SK-N-DZ (cell line): ENCODE measurements at places on chromosomes 1 and 21.

DNA sequence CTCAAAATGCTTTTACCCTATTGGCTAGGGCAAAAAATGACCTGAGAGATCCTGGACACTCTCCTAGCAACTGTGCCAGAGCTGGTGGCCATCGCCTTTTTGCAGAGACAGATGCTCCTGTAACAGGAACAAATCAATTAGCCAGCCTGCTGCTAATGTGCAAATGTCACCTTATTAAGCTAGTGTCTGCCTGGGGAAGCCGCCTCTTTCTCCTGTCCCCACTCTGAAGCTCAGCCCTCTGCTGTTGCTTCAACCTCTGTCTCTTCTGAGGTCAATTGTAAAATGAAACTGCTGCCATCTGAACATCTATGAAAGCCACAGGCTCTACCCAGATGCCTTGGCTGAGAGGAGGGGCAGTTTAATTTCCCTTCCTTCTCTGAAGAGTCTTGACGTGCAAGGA lies 85.5 kb upstream of the CACNA1E start:
- DNase-seq = no peak

GRCh38 chr1:186678155-186678554 lies 2.1 kb downstream of the PTGS2 start:
- no peak for DNase-seq

DNA sequence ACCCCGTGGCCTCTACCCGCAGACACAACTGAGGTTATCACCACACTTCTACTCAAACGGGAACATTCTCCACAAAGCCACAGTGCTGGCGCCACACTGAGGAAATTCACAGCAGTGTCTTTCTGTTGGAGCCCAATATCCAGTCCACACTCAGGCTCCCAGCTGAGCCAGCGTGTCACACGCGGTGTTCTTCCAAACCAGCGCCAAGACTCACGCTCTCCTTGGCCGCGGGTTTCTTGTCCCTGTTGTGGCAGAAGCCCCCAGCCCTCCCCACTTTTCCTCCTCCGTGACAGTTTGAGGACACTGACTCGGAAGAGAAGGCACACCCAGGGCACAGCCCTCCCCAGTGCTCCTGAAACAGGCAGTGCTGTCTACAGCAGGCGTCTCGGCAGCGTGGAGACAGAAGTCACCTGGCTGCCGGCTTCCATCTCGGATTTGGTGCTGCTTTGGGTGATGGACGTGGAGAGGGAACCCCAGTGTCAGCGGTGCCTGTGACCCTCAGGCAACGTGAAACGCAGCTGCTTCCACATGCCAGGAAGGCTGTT lies 35.4 kb upstream of the AGPAT3 start:
- DNase-seq = no peak

DNA sequence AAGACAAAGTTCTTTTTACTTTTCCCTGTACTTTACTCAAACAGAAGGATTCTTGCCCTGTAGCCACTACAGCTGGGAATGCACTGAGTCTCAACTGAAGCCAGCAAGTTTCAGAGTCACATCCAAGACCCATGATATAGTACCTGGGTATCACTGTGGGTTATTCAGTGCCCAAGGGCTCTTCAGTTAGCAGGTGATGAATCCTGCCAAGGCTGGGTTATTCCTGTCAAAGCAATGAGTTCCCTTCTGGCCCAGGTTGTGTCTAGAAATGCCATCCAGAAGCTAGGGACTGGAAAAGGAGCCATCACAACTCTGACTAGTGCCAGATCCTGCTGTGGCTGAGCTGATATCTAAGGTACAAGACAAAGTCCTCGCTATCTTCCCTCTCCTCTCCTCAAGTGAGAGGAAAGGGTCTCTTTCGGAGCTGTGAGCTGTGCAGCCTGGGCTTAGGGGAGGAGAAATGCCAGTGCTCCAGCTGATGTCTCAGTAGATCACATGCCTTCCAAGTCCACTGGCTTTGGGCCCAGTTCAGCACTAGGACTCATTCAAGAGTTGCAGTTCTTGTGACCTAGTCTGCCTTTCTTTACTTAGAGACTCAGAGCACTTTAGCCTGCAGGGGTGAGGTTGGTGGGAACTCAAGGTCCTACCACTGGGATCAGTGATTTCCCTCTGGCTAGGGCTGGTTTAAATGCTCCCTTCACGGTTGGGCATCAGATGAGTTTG lies 369.4 kb downstream of the TBX15 start:
- no peak for DNase-seq

DNA sequence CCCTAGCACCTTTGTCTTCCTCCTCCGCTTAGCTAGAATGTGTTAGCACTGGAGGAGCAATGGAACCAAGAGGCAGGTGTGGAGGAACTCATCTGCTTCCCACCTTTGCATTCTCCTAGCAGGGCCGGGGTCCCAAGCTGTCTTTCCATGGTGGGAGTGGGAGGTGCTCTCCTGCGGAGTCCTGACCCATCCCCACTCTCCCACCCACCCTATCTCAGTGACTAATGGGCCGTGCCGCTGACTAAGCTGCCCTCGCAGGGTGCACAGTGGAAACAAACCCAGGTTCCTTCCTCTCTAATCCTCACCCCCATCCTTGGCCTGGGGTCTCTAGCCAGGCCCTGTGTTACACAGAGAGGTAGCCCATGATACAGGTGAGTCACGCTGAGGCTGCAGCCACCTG lies 177.5 kb downstream of the HIVEP3 start:
- DNase-seq = no peak

DNA sequence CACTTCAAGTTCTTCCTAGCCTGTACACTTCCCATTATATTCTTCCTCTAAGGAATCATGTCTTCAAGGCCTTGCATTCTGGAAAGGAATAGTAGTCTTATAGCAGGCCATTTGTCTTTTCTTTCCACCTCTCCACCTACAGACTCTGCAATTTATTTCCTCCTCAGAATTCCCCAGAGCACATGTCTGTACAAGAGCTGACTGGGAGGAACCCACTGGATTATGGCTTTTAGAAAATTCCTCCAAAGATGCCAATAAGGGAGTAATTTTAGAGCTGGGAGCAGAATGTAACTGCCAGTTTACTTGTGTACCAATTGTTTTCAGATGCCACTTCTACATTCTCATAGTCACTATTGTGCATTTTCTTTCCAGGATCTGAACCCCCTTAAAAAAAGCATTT lies 3.4 kb upstream of the PSMG1 start:
- DNase-seq = no peak

DNA sequence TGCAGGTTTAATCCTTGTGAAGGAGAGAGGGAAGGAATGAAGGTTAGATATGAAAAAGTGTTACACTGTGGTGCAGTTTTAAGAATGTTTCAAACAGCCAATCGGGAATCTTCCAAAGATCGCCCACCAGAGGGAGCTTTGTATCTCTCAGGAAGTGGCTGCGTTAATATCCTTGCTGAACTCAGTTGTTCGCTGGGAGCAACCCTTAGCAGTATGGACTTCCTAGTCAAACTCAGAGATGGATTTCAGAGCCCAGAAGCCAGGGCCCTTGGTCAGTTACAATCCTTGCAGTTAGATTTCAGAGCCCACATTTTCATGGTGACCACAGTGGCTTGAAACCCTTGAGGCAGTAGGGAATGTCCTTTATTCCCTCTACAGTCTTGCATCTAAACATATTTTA lies 136.2 kb downstream of the NTNG1 start:
- peak; percentile 64 for DNase-seq

DNA sequence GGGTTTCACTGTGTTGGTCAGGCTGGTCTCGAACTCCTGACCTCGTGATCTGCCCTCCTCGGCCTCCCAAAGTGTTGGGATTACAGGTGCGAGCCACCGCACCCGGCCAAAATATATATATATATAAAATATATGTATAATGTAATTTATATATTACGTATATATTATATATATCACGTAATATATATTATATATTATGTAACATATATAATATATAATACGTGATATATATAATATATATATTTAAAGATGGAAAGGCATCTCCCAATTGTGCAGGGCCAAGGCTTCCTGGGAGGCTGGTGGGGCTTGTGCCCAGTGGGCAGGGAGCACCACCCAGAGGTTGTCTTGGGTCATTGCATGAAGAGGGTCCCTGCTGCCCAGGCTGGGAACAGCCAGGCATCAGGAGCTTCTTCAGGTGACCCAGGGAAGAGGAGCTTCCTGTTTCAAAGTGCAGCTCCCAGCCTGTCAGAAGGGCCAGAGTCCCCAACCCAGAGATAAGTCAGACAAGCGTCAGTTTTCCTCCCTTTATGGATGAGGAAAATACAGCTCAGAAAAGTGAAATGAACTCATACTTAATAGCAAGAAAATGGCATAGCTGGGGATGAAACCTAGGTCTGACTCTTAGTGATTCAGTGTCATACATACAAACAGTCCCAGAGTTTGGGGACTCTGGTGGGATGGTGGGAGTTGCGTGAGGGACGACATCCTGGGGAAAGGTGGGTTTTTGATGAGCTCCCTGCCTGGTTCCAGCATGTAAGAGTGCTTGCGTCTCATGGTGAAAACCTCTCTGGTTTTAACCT lies 12.0 kb downstream of the UBE2Q1 start:
- DNase-seq = peak; percentile 70

DNA sequence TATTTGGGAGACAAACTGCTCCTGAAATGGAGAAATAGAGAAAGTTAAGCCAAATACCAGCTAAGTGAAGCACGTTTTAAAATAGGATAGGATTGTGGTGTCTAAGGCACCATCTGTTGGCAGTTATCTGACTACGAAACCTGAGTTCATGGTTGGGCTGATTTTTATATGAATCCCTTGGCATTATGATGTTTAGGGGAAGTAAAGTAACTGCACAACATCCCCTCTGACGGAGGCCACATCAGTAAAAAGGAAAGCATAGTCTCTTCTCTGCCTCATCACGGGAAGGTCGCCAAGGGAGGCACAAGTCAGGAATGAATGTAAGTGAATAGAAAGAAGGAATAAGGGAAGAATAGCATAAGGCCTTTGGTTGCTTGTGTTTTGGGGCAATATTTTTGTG lies 128.0 kb downstream of the PRRX1 start:
- DNase-seq = no peak

GRCh38 chr1:186658999-186659398 lies 21.2 kb downstream of the PTGS2 start:
- no peak for DNase-seq

DNA sequence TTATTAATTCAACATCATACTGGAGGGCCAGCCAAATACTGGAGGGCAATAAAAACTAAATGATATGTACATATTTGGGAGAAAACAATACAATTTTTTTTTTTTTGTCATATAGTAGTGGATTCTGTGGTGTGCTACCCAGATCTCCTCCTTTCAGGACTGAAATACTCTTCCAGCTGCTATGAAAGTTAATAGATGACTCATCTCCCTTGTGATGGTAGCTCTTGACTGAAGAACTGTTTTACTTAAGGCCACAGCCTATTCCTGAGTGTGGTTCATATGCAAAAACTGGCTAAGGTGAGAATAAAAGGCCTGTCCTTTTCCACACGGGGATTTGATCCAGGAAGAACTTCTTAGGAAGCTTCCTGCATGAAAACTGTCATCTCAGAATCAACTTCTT lies 307.9 kb downstream of the HLX start:
- DNase-seq = no peak

DNA sequence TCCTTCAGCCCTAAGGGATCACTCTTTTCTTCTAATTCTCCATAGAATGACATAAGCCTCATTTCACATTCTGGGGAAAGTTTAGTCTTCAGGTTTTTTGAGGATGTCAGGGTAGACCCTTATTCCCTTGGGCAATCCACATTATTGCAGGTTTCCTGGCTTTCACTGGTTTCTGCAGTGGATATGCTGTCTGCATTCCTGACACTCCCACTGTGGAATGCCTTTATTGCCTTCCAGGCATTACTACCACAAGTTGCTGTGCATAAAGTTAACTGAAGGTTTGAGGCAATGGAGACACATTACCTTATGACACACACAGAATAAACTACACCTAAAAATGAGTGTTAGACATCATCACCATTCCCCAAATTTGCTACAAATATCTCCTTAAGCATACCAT lies 12.7 kb downstream of the FASLG start:
- DNase-seq = no peak

- DNase-seq = no peak
Observed at GRCh38 chr1:45510972-45511527, 10.6 kb downstream of the PRDX1 start.

- DNase-seq = no peak
Observed at GRCh38 chr1:1041092-1041523, 21.2 kb downstream of the AGRN start.

DNA sequence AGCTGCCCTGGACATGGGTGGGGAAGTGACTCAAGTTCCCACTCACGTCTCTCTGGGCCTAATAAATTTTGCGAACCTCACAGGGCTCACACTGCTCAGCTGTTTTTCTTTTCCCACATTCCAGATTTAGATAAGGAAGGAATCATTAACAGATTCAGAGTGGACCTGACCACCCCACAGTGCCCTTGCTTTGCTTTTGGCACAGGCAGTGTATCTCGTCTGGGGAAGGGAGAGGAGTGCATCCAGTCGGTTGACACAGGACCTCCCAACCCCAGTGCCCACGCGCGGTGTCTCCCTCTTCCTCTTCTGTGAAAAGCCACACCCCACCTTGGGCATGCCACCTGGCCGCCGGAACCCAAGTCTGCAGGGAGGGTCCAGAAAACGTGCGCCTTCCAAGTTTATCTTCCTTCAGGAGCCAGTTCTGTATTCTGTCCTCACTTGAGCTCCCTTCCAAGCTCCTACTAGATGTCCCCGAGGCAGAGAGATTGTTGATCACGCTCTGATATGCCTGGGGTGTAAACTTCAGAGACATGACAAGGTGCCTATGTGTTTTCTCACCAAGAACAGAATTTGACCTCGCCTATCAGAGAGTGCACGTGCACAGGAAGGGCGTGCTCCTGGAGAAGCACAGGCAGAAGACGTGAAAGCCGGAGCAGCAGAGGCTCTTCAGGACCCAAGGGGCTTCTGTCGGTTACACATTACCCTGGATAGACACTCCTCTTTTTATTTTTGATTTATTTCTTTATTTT lies 9.5 kb upstream of the SLC2A5 start:
- no peak for DNase-seq

DNA sequence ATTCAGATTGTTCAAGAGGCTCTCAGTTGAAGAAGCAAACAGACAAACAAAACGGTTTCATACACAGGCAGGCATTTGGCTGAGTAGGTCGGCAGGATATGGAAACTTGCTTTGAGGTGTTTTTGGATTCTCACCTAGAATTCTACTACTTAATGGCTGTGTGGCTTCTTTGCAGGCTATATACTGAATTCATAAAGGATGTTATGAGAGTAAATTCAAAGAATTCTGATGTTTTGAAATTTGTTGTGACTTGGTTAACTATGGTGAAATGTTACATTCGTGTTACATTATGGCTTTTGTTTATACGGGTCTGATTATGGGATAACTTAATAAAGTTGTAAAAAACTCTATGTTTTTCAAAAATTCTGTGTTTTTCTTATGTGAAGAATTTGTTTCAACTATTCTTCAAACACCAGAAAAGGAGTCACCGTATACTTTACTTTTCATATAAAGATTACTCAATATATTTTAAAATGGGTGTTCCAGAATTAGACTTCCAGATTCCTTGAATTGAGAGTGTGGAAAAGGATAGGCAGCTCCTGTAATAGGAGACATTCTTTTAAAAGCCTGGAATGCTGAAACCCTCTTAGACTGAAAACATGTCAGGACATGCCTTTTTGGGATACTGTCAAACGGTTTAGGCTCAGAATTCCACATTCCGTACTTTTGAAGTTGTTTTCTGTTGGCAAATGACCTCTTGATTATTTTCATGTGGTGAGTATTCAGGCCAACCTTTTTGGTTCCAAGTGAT lies 8.2 kb upstream of the IRF2BP2 start:
- no peak for DNase-seq

GRCh38 chr1:28648008-28648473 lies 359 bp upstream of the RNU11 start:
- peak; percentile 97 for DNase-seq

- DNase-seq = no peak
Observed at GRCh38 chr1:97013136-97013535, 291.6 kb downstream of the PTBP2 start.
